Brain microvascular endothelial cell (primary cell): ENCODE measurements at places on chromosomes 16 and 17.

DNA sequence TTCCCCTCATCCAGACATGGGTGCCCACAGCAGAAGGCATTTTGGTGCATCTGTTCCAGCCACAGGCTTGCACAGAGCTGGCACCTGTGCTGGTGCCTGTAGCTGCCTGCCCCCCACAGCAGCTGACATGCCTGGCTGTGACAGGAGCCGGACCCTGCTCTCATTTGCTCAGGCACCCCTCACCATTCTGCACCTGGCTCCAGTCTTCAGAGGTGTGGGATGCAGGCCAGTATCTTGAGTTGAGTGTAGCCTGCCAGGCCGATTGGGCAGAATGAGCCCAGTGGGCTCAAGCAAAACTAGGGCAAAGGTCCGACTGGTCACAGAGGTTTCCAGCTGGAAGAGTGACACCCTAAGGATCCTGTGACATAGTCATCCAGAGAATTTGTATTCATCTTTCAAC is 887.7 kb downstream of the CDH11 start:
- DNase-seq = no peak

GRCh38 chr16:54651440-54652195 is 279.0 kb upstream of the IRX5 start:
- no peak for DNase-seq

DNA sequence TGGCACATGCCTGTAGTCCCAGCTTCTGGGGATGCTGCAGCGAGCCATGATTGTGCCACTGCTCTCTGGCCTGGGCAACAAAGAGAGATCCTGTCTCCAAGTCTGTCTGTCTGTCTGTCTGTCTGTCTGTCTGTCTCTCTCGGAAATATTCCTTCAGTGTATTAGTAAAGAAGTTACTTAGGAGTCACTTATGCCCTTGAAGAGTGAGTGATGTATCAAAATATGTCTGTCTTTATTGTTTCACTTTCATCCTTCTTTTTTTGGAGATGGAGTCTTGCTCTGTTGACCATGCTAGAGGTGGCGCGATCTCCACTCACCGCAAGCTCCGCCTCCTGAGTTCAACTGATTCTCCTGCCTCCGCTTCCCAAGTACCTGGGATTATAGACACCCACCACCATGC is 410.5 kb downstream of the WWOX start:
- DNase-seq = no peak

DNA sequence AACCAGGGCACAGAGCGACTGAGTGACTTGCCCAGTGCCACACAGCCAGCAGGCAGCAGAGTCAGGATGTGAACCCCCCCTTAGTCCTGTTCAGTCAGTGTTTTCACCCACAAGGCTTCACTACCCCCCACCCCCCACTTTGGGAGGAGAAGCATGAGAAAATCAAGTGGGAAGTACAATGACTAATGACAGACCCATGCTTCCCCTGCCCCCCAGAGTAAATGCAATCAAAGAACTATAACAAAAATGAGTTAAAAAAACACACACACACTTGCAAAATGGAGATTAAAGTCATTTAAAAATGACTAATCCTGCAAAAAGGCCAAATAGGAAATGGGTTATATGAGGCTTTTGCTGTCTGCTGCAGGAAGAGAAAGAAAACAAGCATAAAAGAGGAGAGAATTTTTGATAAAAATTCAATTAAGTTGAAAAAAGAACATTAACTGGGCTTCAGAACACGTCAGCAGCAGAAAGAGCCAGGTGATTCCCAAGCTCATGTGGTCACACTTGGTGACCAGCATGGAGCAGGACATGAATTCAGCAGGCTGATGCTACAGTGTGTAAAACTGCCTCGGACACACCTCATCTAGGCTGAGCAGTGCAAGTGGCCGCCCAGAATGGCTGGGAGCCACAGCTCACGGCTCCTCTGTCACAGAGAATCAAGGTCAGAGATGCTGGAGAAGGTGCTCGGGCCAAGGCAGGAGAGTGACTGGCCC is 212.3 kb downstream of the ZNF423 start:
- DNase-seq = peak; percentile 92

- no peak for DNase-seq
These were observed 51.6 kb downstream of the N4BP1 start for GRCh38 chr16:48558371-48558841.

DNA sequence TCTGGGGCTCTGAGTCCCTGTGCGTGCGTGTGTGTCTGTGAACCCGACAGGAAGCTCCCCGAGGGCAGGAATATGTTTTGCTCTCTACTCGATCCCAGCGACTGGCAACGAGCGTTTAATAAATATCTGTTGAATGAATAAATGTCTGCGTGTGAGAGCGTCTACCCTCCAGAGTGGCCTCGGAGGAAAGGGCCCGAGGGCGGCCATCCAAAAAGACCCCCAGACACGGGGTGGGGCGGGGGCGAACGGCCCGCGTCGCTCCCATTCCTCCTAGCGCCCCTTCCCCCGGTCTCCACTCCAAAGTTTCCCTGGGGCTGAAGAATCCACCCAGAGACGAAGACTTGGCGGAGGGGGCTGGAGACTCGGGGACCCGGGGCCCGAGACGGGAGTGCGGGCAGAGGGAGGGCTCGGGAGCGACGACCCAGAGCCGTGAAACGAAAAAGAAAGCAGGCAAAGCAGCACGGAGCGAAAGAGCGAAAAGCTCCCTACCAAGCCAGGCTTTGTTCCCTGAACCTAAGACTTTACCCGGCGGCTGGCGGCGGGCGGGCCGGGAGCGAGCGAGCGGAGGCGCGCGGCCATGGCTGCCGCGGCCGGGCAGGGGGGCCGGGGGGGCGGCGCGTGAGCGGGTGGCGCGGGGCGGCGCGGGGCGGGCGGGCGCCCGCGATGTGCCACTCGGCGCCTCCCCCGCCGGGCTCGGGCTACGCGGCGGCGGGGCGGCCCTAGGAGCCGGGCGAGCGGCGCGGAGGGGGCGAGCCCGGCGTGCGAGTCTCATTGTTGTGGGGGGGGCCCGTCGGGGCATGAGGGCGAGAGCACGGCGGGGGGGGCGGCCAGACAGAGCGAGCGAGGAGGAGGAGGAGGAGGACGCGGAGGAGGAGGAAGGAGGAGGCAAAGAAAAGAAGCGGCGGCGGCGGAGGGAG is at the start of gene MLLT6:
TSS of gene MLLT6 (plus strand) at position 668 of the 917 bp plus-strand sequence. CDS start 360 bp downstream, outside the sequence.
- peak; percentile 48 for DNase-seq

- no peak for DNase-seq
These were observed 32.1 kb downstream of the GINS2 start for GRCh38 chr16:85656351-85657266.

GRCh38 chr16:89993971-89994370 is 25.3 kb downstream of the DBNDD1 start:
- no peak for DNase-seq
